Right renal cortex interstitium (tissue), 3 donors: ENCODE measurements at places on chromosomes 2 and 18. TPM values are rescaled to one million over a fixed set of nuclear protein-coding genes. Genes with fewer than 3 reads are reported as not detected.

DNA sequence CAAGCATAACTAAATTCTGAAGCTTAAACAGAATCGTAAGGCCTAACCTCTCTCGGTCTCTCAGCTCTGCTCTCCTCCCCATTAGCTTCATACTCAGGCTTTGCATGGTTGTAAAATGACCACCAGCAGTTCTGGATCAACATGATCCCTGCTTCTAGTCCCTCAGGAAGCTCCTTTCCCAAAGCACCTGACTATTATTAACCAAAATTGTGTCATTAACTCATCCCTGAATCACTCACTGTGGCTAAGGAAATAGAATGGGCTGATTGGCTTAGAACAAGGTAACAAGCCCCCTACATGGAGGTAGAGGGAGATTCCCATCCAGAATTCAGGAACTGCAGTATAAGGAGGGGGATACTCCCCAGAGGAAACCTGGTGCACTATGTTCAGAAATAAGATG is 448.3 kb downstream of the ARHGAP15 start:
- DNase-seq: no peak

DNA sequence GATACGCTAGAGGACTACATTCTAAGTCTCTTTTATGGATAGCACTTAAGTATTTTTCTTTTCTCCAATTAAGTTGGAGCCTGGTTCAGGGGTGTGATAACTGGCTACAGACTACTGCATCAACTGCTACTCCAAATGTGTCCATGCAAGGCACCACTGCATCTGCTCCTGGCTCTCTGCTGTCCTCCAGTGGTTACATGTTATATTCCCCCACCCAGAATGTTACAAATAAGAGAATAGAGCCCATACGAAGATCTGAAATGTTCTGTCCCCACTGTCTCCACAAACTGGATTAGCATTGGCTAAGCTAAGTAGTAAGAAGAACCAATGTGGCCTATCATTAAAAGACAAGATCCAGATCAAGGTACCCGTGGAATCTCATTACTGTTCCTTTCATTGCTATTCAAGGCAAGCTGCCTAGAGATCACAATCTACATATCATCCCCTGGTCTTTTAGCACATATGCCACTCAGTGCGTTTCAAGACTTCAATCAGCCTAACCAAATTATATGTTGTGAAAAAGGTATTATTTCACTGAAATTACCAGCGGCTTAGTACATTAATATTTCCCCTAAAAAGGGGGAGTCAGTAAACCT is 308.3 kb upstream of the SLC8A1 start:
- DNase-seq: no peak

GRCh38 chr2:109463236-109463635 is 150.5 kb downstream of the SEPTIN10 start:
- no peak for DNase-seq

- no peak for DNase-seq
Observed at GRCh38 chr2:203873921-203874631, 6.5 kb downstream of the CTLA4 start.

DNA sequence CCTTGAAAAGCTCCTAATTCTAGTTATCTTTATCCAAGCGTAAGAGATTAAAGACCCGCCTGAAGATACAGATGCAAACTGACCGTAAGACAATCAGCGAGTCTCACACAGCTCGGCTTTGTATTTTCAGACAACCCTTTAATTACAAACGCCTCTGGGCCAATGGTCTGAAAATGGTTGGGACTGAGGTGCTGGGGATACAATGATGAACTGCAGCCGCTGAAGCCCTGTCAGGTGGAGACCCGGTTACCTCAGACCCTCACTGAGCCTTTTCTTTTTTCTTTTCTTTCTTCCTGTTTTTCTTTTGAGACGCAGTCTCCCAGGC is 715 bp upstream of the CFAP36 start:
- DNase-seq: no peak

DNA sequence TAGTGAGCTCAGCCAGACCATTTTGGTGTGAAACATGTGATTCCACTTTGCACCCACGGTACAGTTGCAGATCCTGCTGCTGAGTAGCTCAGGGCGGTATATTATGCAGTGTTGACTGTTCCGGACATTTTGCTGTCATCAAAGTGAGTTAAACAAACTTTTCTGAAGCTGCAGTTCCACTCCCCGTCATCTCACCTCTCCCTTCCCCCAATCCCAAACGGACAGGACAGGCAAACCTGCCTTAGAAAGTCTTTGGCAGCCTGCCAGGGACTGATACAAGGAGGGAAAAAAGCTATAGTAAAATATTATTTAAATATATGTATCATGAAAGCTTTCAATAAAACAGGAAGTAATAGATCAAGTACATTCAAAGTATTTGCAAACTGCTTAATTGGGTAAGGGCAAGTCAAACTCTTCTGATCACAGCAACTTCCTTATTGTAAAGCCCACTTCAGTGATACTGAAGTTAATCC is 35.5 kb upstream of the SP5 start:
- DNase-seq: no peak

DNA sequence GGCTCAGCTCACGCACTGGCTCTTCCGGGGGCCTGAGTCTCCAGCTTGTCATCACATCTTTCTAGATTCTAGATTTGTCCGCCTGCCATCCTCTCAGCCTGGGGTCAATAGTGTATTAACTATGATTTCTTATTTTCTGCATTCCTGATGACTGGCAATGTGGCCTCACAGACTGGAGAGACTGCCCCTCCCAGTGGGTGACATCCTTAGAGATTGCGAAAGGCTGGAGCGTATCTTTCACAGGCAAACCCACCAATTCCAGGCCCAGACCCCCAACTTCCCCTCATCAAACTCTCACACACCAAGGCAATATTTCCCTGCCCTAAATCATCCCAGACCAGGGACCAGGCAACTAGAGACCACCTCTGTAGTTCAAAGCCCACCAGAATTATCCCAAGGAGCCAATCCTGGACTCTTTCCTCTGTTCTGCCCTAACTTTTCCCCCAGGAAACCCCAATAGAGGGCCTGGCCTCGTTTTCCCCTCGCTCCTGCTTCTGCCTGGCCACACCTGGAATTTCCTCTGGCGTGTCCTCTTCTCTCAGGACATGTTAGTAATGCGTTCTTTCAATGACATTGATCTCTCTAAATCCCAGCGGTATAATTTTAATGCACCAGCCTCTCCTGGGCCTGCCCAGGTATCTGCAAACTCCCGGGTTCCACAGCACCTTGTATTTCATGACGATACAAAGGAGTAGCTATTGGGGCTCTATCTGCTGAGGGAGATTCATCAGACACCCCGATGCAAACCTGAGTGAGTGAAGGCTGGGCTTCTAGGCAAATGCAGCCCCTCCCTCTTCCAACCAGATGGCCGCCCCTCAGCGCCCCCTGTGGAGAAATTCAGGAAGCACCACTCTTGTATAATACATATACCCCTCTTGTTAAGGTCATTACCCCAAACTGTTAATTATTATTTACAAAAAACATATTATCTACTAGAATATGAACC is 2.4 kb upstream of the KCNF1 start:
- no peak for DNase-seq

GALR1 gene
- polyA plus RNA-seq: 0.07 TPM

DSG2 gene
- 57.5 TPM for polyA plus RNA-seq

VWC2L gene
- polyA plus RNA-seq: 0.07 TPM
